ENCODE measurements at places on chromosomes 7 and 10.

GRCh38 chr7:39845006-39845405 is 105.0 kb upstream of the CDK13 start:
- DNase-seq, result no peak

DNA sequence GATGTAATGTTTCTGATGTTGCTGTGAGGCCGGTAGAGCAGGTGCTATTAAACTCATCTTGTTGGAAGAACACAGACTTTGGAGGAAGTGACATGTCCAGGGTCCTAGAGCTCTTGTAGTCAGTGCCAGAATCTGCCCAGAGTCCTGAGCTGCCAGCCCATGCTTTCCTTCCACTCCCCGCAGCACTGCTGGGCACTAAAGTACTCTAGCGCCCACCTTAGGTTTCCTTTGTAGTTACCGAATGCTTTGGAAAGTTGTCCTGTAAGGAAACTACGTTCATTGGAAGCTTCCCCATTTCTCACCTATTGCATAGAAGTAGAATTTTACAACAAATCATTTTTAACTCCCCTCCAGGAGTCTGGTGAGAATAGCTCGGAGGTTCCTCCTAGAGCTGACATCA is 11.0 kb downstream of the ZNF862 start:
- no peak for DNase-seq

GRCh38 chr10:62594093-62594520 is 210.4 kb upstream of the ADO start:
- peak; percentile 72 for DNase-seq

GRCh38 chr7:26370011-26370410 is 78.3 kb downstream of the SNX10 start:
- DNase-seq, result no peak

DNA sequence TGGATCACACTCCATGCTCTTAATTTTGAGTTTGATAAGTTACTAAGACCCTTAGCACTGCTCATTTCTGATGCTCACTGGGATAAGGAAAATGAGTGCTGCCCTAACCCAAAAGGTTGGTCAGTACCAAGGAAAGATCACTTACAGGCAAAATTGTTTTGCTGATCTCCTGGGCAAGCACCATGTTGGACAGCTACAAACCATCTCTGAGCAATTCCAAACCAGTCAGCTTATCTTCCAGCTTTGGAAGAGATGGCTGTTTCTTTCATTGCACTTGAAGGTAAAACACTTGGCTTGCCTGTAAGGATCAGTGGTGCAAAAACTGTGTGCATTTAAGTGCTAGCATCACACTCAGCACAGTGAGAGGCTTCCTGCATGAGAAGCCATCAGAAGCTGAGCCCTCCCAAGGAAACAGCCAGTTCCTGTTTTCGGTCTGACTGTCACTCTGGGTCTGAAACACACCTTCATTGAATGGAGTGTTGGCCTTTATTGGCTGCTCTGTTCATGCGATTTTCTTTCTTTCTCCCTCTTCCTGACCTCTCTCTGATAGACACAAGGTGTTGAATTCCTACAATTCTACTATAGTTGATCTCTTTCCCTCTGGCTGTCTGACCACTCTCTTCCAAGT is 126.4 kb upstream of the GHITM start:
- DNase-seq, result no peak

- DNase-seq, result no peak
Measured at GRCh38 chr7:85927226-85927625, 716.5 kb upstream of the GRM3 start.

GRCh38 chr7:46930366-46930765 is 651.5 kb downstream of the TNS3 start:
- peak; percentile 93 for DNase-seq

GRCh38 chr7:139396323-139396951 is 36.7 kb downstream of the LUC7L2 start:
- peak; percentile 4 for DNase-seq

DNA sequence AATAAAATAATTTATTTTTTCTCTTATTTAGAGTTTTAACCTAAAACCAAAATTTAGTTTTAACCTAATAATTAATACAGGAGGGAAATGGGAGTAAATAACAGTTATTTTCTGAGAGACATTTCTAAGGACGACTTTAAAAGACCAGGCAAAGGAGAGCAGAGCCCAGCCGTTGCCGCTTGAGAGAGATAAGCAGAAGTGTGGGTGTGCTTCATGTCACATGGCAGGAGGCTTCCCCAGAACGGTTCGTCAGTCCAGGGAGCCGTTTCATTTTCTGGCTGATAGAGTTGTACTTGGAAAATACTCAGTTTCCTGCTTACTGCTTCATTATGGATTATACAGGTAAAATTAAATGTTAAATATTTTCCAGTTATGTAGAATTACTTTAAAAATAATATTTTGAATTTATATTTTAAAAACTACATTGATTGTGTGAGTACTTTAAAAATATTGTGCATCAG is 61.4 kb downstream of the ST7 start:
- DNase-seq, result peak; percentile 39

- DNase-seq, result no peak
Measured at GRCh38 chr7:116342125-116342524, 131.8 kb downstream of the TES start.

GRCh38 chr10:80540136-80540535 is 2.4 kb downstream of the SH2D4B start:
- no peak for DNase-seq

- no peak for DNase-seq
Measured at GRCh38 chr7:149615690-149616270, 118.2 kb upstream of the ZNF746 start.

DNA sequence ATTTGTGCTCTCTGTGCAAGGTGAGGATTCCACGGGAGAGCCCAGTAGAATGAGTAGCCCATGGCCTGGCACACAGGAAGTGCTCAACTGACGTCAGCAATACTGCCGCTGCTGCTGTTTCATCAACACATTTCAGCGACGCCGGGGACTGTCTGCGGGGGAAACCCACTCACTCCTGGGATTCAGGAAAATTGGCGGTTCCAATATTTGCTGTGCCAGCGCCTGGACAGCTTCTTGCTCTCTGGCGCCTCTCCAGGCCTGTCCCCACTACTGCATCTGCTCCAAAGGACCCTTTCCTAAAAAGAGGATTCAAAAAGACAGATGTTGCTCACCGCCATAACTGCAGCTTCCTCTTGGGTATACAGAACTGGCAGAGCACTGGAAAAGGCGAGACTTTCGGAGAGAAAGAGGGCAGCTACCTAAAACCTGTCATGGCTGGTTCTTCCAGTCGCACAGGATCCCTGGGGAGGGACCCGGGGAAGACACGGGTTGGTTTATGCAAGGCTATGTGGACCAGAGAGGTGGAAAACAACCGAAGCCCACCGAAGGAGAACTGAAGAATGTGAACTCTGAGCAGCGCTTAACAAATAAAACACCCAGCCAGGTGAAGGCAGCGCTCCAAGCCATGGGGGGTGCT is 39.7 kb upstream of the ENO4 start:
- no peak for DNase-seq

GRCh38 chr7:92292981-92293380 is 47.2 kb downstream of the ANKIB1 start:
- no peak for DNase-seq

- DNase-seq, result no peak
Measured at GRCh38 chr7:46664453-46664852, 743.4 kb upstream of the IGFBP3 start.

- no peak for DNase-seq
Measured at GRCh38 chr7:47581438-47581803, 490 bp downstream of the TNS3 start.

DNA sequence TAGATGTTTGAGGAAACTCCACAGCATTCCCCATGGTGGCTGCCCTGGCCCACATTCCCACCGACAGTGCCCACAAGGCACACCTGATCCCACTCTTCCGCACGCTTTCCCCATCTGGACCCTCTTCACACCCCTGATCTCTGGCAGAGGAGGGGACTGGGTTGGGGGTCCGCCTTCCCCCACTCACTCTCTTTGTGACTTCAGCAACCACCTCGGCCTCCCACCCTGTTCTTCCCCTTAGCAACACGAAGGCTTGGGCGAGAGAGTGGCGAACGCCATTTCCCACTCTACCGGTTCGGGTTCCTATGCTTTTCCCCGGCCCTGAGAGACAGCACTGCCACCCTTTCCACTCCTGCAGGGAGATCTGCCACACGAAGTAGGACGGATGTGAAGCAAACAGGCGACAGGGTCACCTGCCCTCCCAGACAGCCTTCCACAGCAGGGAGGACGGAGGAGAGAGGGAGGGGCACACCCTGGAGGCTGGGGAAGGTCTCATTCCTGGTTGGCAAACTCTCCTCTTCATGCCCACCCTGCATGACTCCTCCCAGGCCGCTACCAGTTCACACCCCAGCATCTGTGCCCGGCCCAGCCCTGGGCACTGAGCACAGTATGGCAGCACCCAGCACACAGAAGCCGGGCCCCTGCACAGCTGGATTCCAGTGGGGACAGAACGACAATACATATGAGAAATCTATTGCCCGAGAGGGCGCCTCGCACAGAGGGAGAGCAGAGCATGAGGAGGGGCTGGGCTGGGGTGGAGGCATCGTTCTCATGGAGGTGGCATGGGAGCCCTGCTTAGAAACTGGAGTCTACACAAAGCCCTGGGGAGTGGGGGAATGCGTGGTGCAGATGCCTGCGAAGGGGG is 93.5 kb downstream of the PAXIP1 start:
- DNase-seq, result no peak

DNA sequence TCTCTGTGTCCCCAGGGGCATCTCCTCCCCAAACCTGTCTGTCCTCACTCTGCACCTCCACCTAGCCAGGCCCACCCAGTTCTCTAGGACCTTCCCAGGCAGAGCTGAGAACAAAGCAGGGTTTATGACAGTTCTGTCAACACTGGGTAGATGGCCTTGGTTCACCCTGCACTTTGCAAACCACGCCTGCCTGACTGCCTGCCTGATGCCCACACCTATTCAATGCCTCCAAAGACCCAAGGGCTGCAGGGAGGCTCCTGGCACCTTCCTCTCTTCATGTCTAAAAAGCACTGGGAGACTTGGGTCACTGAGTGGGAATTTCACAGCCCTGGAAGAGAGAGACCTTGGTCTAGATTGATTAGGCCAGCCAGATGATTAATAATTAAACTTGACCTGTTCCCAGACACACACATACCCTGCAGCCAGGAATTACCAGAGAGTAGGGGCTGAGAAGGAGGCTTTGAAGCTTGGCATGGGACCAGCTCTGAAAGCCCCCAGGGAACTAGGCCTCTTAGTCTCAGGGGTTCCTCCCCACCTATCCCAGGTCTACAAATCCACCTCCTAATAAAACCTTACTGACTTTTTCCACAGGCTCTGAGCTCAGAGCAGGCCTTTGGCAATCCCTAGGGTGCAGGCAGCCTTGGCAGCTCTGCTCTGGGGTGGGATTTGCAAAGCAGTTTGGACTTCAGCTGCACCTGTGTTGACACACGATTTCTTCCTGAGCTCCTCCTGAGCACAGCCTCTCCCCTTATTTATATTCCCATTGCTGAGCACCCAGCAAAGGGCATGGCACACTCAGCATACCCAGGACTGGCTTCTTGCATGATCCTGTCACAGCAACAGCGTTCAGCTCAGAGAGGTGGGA is 25.7 kb upstream of the PDCD4 start:
- no peak for DNase-seq

DNA sequence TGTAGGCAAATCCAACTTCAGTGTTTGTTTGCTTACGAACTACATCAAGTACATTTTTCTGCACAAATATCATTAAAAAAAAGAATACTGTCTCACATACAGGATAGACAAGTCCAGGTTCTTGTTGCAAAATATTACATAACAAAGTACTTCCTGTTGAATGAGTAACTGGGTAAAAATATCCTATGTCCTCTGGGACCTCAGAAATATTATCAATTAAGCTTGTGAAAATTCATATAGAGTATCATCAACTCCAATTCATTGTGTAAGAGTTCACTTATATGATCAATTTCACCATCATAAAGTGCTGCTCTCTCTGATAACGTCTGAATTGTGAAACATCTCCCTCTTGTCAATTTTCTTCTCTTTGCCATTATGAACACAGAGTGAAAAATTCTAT is 22.6 kb downstream of the HERC4 start:
- no peak for DNase-seq

DNA sequence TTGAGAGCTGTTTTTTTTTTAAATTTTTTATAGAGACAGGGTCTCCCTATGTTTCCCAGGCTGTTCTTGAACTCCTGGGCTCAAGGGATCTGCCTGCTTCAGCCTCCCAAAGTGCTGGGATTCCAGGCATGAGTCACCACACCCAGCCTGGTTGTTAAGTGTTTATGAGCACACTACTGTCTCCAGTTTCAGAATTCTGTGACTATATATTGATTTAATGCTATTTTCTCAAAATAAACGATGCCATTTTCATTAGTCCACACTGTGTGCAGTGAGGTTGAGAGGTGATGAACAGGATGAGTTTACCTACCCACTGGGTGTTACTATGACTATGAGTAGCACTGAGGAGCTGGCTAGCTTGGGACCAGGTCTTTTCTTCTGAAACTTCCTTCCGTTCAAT is 110.9 kb upstream of the FAM180A start:
- peak; percentile 18 for DNase-seq

DNA sequence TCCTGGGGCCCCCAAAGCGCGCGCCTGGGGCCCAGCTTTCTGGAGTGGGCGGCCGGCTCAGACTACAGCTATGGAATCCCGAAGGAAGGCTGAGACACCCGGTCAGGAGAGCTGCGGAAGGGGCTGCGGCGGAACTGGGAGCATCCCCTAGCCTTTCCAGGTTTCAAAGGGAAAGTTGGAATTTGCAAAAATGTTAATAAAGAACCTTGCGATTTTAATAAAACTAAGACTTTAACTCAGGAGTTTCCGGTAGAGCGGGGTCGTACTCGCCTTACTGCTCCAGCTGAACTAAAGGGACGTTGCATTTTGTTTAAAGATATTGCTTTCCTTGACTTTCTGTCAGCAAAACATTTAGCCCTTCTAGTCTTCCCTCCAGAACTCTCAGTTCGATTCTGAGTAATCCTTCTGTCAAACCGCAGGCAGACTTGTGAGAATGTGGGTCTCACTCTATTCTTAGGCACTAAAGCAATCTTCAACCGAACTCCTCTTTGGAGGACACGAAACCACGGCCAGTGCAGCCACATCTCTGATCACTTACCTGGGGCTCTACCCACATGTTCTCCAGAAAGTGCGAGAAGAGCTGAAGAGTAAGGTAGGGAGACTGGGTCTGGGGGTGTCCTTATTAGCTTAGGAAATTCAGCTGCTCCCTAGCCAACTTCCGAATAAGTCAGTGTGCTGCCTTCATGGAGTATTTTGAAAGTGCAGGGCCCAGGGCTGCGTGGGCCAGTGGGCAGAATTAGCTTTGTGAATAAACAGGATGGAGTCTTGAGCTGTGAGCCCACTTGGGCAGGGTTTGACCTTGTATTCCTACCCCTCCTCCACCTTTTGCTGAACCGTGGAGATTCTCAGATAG is 1.9 kb downstream of the CYP26A1 start:
- DNase-seq, result no peak

DNA sequence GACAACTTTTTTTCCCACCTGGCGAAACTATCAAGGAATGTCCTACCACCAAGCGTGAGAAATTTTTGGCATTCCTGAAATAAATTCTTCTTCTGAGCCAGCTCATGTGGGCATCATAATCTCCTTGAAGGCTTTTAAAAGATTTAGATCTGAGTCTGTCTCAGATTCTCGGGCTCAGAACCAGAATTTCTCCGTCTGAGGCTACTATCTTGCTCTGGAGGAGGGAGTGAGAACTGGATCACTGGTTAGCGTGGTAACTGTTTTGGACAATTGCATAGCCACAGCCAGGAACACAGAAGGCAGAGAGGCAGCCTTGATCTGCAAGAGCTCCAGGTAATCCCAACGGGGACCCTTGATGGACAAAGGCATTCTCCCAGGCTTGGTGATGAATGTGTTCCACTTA is 1.0 kb upstream of the PLAC9 start:
- no peak for DNase-seq

- DNase-seq, result peak; percentile 62
Measured at GRCh38 chr10:71964743-71965515, 734 bp downstream of the CHST3 start.
